Placental epithelial cell (primary cell): ENCODE measurements at places on chromosomes 12 and 14. TPM values are rescaled to one million over a fixed set of nuclear protein-coding genes. Genes with fewer than 3 reads are reported as not detected.

The LHX5 gene
- total RNA-seq, result under 0.01 and 1.2 TPM in 2 replicates

The LYZ gene
- total RNA-seq, result not detected in 2 replicates

The MANSC4 gene
- total RNA-seq, result not detected in 2 replicates

The RIN3 gene
- 2.8 and 4.7 TPM in 2 replicates for total RNA-seq

The NRL gene
- 1.6 and 2.0 TPM in 2 replicates for total RNA-seq

The CHST11 gene
- 5.5 and 46.8 TPM in 2 replicates for total RNA-seq

The ARHGEF25 gene
- 6.0 and 22.4 TPM in 2 replicates for total RNA-seq

The SUOX gene
- total RNA-seq, result 17.7 and 21.8 TPM in 2 replicates

The IFNG gene
- not detected in 2 replicates for total RNA-seq
